ENCODE measurements at places on chromosomes 16 and 17. TPM values are rescaled to one million over a fixed set of nuclear protein-coding genes. Genes with fewer than 3 reads are reported as not detected.

Gene AXIN2
- 3.1 TPM for total RNA-seq

Gene SAMD14
- total RNA-seq, result 5.1 TPM

Gene HSD17B1
- total RNA-seq, result 0.34 TPM

Gene PIK3R5
- 0.05 TPM for total RNA-seq

Gene SMPD3
- total RNA-seq, result 0.17 TPM

Gene FAM83G
- 15.1 TPM for total RNA-seq

Gene GNAO1
- total RNA-seq, result under 0.01 TPM

Gene CCDC144A
- total RNA-seq, result 3.2 TPM

Gene CCL13
- total RNA-seq, result not detected

Gene ABCC6
- total RNA-seq, result 0.47 TPM

Gene FOXN1
- total RNA-seq, result not detected

Gene ANKFY1
- total RNA-seq, result 56.1 TPM

Gene MYCBPAP
- total RNA-seq, result 0.42 TPM

Gene CASKIN1
- total RNA-seq, result 0.05 TPM

Gene CA5A
- not detected for total RNA-seq

Gene CES3
- not detected for total RNA-seq

Gene HASPIN
- 14.3 TPM for total RNA-seq

Gene LRRC75A
- total RNA-seq, result 2.6 TPM

Gene RRAD
- total RNA-seq, result 0.84 TPM

Gene AOC3
- total RNA-seq, result 0.51 TPM
